ENCODE measurements at places on chromosomes 3 and 15.

DNA sequence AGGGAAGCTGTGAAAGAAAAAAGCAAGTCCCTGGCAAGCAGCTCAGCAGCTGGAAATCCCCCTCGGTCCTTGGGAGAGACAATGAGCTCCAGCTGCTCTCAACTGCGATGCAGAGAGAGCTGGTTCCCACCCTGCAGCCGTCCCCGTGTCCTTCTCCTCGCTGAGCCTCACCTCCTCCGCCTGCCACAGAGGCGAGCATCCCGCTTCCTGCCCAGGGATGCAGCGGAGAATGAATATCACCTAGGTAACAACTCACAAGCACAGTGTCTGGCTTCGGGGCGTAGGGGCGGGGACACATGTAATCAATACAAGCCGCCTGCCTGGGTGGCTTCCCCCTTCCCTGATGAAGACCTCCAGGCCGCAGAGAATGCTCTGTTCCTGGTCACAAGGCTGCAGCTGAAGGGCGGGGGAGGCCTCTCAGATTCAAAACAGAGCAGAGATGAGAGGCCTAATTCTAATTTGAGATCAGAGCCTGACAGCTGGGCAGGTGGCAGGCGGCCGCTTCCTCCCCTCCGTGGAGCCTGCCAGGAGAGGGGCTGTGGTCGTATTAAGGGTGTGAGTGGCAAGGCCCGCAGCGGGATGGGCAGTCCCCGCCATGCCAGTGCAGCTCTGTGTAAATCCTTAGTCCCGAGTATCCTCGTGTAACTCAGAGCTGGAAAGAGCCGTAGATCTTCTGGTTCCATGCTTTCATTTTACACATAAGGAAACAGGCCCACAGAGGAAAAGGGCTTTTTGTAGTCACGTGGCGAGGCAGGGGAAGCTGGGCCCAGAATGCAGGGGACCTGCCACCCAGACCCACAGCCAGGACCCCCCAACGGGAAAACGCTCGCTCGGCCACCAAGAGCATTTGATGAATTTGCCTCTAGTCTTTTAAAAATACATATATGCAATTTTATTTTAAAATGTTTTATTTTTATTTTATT lies 24.3 kb downstream of the ZDHHC19 start:
- DNase-seq: no peak

GRCh38 chr3:107877936-107878335 lies 212.9 kb downstream of the CD47 start:
- no peak for DNase-seq

GRCh38 chr3:108292450-108292849 lies 3.9 kb upstream of the HHLA2 start:
- DNase-seq: no peak

DNA sequence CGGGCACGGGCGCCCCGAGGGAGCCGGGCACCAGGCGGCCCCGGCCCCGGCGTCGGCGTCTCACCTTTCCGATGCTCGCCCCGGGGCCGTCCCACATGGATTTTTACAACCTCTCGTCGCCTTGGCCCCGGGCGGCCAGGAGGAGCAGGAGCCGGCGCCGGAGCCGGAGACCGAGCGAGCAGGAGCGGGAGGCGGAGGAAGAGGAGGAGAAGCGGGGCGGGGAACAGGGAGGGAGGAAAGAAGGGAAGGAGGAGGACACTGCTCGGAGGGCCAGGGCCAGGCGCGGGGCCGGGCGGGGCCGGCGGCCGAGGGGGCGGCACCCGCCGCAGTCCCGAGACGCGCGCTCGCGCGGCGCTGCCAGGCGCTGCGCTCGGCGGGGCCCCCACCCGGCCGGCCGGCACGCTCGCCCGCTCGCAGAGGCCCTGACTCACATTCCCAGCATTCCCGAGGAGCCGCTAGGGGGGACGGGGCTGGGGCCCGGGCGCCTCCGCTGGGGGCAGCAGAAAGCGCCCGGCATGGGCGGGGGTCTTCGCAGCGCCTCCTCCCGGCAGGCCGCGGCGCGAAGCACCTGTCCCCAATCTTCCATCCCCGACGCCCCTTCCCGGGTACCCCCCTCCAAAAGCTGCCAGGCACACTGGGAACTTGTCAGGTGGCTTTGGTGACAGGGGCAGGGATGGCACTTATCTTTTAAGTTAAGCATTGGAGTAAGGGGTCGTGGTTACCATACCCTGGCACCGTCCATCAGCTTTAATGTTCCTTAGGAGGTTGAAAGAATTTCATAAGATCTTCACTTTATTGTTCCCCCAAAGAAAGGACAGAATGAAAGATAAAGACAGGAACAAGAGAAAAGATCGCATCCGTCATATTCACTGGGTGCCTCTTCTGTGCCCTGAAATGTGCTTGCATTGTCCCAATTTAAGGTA lies at the start of gene ERC2:
Gene ERC2, minus strand, starts transcription at position 284 of the 923 bp plus-strand sequence.
- DNase-seq: no peak

GRCh38 chr3:43287500-43287873 lies 1.1 kb downstream of the SNRK start:
- DNase-seq: no peak

GRCh38 chr3:126245811-126246727 lies 65.7 kb upstream of the ALDH1L1 start:
- no peak for DNase-seq

GRCh38 chr3:142272200-142272891 lies 47.0 kb upstream of the GK5 start:
- DNase-seq: no peak

DNA sequence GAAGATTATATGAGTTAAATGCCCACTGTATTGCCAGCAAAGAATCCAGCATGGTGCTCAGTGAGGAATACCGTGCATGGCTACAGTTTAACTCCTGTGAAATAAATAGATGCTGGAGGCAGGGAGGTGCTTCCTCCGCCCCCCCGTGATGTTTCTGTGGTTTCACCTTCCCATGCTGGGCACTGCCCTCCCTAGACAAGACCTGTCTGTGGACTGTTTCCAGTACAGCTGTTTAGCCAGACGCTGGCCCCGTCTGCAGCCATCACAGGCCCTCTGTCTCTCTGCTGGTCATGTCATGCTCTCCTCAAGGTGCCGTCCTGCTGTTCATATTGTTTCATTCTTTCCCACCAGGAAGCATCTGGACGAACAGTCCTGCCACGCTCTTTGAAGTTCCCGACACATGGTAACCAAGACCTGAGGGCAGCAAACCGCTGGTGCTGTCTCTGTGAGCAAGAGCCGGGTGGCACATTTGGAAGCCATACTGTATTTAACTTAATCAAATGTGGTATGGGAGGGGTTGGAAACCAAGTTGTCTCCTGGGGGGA lies 31.4 kb downstream of the GOLGA8S start:
- DNase-seq: no peak

DNA sequence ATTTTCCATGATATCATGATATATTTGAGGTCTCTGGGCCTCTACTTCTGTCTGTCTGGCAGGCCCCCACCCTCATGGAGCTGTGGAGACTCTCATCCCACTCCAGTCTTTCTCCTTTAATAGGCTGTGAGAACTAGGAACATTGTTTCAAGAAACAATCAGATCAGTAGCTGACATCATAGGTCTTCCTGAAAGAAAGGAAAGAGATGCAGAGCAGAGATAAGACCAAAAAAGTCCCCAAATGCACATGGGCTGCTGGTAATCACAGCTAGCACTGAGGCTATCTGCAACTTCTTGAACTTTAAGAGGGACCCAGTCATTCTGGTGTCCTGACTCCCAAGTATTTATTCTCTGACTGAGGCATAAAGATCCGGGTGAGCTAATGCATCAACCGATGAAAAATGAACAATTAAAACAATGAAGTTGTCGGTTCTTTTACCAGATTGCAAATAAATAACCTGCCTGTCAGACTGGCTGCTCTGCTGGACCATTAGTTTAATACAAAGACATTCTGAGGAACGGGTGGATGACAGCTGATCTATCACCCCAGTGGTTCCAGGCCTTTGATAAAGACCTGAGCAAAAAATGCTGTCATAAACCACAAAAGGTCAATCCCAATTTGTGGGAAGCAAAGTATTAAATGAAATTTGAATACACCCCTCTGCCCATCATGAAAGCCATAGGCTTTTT lies 780.8 kb upstream of the GOLIM4 start:
- no peak for DNase-seq

- no peak for DNase-seq
Observed at GRCh38 chr3:77467702-77468625, 428.1 kb downstream of the ROBO2 start.

- no peak for DNase-seq
Observed at GRCh38 chr3:191244242-191244867, 45.3 kb downstream of the OSTN start.

- no peak for DNase-seq
Observed at GRCh38 chr3:151015767-151016477, 43.4 kb upstream of the CLRN1 start.

DNA sequence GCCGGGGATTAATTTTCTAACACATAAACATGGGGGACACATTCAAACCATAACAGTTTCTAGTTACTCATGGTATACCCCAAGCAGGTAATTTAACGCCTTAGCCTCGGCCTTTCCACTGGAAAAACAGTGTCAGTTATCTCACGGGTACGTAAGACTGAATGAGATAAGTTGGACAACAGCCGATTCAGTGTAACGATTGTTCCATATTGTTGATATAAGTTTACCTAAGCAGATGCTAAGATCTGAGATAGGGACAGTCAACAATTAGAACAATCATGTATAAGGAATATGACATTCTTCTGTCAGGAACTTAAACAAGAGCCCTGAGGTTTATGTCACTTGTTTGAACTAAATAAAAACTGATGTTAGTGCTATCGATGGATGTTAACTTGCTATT lies 130.8 kb downstream of the GHSR start:
- no peak for DNase-seq

DNA sequence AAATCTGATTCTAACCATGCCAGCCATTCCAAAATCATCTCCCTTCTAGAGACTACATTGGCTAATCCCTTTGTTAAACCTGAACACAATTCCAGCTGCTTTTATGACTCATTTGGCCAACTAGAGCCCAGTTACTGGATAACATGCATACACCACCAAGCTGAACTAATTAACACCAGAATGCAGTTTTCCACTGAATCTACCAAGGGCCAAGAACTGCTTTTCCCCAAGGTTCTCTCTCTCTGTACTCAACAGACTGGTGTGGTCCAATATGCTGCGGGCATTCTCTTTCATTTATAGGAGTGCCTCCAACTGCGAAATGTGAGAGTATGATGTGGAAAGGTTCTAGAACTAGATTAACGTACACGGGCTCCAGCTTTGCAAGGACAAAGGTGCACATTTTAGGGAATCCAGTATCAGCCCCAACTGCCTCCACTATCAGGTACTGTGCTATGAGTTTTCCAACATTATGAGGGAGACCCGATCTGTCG lies 1.5 kb downstream of the CHSY1 start:
- DNase-seq: no peak

- DNase-seq: no peak
Observed at GRCh38 chr3:18234717-18235335, 190.3 kb downstream of the SATB1 start.

GRCh38 chr3:188752850-188753249 lies 418.9 kb upstream of the TPRG1 start:
- DNase-seq: no peak

Data from stimulated activated CD4-positive, alpha-beta T cell treated with anti-CD3 and anti-CD28 coated beads, Interleukin-1b, Interleukin-23, amount 100 ng/mL, for 1 hour (primary cell).